ENCODE measurements at places on chromosomes 11 and 22. TPM values are rescaled to one million over a fixed set of nuclear protein-coding genes. Genes with fewer than 3 reads are reported as not detected.

DNA sequence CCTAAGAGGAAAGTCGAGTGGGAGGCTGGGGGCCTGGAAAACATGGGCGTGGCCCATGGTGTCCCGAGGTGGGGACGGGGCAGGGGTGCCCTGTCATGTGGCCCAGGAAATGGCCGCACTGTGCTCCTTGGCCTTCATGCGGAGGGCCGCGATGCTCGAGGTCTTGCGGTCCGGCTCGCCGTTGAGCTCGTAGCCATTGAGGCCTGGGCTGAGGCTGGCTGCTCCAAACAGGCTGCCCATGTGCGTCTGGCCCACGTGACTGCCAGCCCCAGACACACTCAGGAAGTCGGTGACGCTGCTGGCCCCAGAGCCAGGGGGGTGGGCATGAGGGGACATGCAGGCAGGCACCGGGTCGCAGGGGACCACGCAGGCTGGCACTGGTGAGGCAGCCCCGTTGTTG lies 45.2 kb downstream of the ALX4 start:
- no peak overlapping the region for H3K27ac ChIP-seq
- H3K36me3 ChIP-seq: no peaks in the 10 kb centered on the region
- H3K4me3 ChIP-seq: no peak overlapping the region
- H3K4me1 ChIP-seq: no peaks in the 10 kb centered on the region
- H3K27me3 ChIP-seq: no peaks in the 10 kb centered on the region

The RIMBP3C gene
- total RNA-seq: not detected

GRCh38 chr11:15569305-15570025 lies 454.7 kb downstream of the INSC start:
- H3K4me1 ChIP-seq: peaks cover 19% of the 10 kb centered on the region
- H3K36me3 ChIP-seq: no peaks in the 10 kb centered on the region
- peak; percentile 44 for DNase-seq
- H3K4me3 ChIP-seq: no peak overlapping the region
- H3K27ac ChIP-seq: no peak overlapping the region

GRCh38 chr22:18012531-18012930 lies 11.8 kb downstream of the MICAL3 start:
- DNase-seq: no peak
- no peaks in the 10 kb centered on the region for H3K27me3 ChIP-seq
- H3K4me1 ChIP-seq: no peaks in the 10 kb centered on the region
- no peak overlapping the region for H3K27ac ChIP-seq
- H3K4me3 ChIP-seq: no peak overlapping the region

The UBQLNL gene
- total RNA-seq: not detected

DNA sequence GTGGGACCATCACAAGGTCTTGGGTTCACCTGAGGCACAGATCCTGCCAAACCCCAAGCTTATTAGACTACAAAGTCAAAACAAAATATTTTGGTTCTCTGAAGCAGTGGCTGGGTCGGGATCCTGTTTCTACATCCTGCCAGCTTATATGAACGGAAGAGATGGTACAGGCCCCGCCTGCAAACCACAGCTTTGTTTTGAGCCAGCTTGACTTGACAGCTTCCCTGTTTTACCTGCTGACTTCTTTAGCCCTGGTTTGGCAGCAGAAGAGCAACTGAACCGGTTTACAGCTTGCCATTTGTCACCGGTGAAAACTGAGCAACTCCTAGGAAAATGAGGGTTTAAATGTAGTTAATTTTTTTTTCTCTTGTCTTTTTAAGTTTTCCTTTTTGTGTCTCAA lies 11.4 kb downstream of the PACS1 start:
- no peak overlapping the region for H3K27ac ChIP-seq
- peak; percentile 43 for DNase-seq
- peak overlapping the region; percentile 30 for H3K4me3 ChIP-seq
- no peaks in the 10 kb centered on the region for H3K27me3 ChIP-seq

DNA sequence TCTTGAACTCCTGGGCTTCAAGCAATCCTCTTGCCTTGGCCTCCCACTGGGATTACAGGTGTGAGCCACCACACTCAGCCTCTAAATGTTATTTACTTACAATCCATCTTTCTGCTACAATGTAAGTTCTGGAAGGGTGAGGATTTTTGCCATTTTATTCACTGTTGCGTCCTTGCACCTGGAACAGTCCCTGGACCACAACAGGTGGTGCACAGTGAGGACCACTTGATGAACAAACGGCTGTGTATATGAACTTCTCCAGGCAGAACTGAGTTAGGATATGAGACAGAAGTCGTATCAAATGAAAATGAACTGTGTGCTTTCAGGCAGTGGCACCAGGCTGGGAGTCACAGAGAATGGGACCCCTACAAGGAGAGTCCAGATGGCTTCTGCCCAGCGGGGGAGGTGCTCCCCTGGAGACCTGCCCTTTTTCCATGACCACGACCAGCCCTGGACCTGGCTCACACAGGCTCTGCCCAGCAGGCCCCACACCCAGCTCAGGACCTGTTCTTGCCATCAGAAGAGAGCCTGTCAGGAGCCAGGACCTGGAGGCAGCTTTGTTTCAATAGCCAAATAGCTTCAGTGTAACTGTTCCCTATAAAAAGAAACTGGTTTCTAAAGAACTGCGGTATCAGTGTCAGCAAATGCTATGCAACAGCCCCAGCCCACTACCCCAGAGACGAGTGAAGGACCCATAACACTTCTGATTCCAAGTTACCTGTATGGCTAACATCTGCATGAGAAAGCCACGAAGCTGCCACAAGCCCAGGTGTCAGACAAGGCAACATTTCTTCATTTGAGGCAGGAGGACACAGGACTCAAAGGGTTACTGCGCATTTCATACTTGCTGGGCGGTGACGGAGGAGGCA lies 104.9 kb downstream of the MICAL3 start:
- peak overlapping the region; percentile 96 for H3K27ac ChIP-seq
- H3K4me3 ChIP-seq: peak overlapping the region; percentile 34
- H3K27me3 ChIP-seq: no peaks in the 10 kb centered on the region
- H3K4me1 ChIP-seq: peaks cover 46% of the 10 kb centered on the region

DNA sequence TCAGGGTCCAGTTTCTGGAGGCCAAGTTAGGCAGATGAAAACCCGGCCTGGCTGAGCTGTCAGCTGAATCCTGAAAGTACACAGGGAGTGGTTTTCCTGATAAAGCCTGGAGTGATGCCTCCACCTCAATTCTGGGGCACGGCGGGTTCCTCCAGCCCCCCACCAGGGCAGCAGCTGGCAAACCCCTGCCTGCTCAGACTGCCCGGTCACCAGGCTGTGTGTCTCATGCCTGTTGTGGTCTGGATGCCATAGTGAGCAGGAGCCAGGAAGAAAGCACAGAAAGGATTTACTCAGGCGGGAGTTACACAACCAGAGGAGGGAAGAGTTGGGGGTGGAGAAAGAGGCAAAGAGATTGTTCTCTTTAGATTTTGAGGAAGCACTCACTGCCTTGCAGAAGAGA lies 119.9 kb upstream of the RASSF10 start:
- no peaks in the 10 kb centered on the region for H3K27me3 ChIP-seq
- no peak overlapping the region for H3K4me3 ChIP-seq
- H3K36me3 ChIP-seq: peaks cover 22% of the 10 kb centered on the region

GRCh38 chr11:18332302-18332701 lies 9.9 kb downstream of the GTF2H1 start:
- no peak overlapping the region for H3K27ac ChIP-seq
- no peak for DNase-seq
- H3K36me3 ChIP-seq: peaks cover 71% of the 10 kb centered on the region
- H3K4me1 ChIP-seq: no peaks in the 10 kb centered on the region
- no peak overlapping the region for H3K4me3 ChIP-seq

The MYO7A gene
- total RNA-seq: 2.3 TPM

- DNase-seq: no peak
- no peaks in the 10 kb centered on the region for H3K4me1 ChIP-seq
- no peaks in the 10 kb centered on the region for H3K36me3 ChIP-seq
Observed at GRCh38 chr22:27834364-27835185, 33.0 kb upstream of the MN1 start.

GRCh38 chr11:131827430-131827829 lies 457.0 kb downstream of the NTM start:
- H3K36me3 ChIP-seq: no peaks in the 10 kb centered on the region
- no peak overlapping the region for H3K4me3 ChIP-seq
- H3K27ac ChIP-seq: no peak overlapping the region

The PLEKHA7 gene
- total RNA-seq: 16.6 TPM

- H3K27ac ChIP-seq: peak overlapping the region; percentile 92
- H3K36me3 ChIP-seq: no peaks in the 10 kb centered on the region
- no peak for DNase-seq
- H3K27me3 ChIP-seq: peaks cover 8% of the 10 kb centered on the region
Observed at GRCh38 chr22:22721681-22722354, 77.4 kb downstream of the GGTLC2 start.

The FXYD2 gene
- total RNA-seq: 1.7 TPM

DNA sequence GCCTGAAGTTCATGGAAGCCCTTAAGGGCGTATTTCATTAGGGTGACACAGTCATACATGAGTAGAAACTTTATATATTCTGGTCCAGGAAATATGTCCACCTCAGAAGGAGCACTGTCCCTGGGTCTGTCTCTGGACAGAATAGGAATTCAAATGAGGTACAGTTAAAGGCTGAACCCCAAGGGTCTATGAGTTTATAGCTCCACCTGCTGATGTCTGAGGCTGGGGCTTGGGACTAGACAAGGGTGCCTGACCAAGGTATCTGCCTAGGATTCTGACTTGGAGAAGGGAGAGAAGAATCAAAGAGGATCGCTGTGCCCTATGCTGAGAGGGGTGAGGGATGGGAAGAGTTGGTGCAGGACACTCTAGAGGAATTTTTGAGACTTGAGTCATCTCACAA lies 14.9 kb downstream of the HEPHL1 start:
- H3K4me3 ChIP-seq: no peak overlapping the region
- no peaks in the 10 kb centered on the region for H3K27me3 ChIP-seq
- no peaks in the 10 kb centered on the region for H3K4me1 ChIP-seq
- DNase-seq: no peak
- H3K36me3 ChIP-seq: no peaks in the 10 kb centered on the region

GRCh38 chr11:32176223-32176934 lies 85.5 kb downstream of the RCN1 start:
- H3K27ac ChIP-seq: no peak overlapping the region
- no peak overlapping the region for H3K4me3 ChIP-seq
- peaks cover 8% of the 10 kb centered on the region for H3K4me1 ChIP-seq
- peak; percentile 64 for DNase-seq
- H3K27me3 ChIP-seq: no peaks in the 10 kb centered on the region

- peak overlapping the region; percentile 96 for H3K27ac ChIP-seq
- H3K27me3 ChIP-seq: no peaks in the 10 kb centered on the region
- peak; percentile 18 for DNase-seq
- H3K36me3 ChIP-seq: no peaks in the 10 kb centered on the region
- peak overlapping the region; percentile 95 for H3K4me3 ChIP-seq
- peaks cover 5% of the 10 kb centered on the region for H3K4me1 ChIP-seq
Observed at GRCh38 chr11:59754494-59754858, 700 bp upstream of the STX3 start.

GRCh38 chr22:19844377-19845053 lies 10.2 kb downstream of the GNB1L start:
- no peak overlapping the region for H3K4me3 ChIP-seq
- H3K4me1 ChIP-seq: peaks cover 22% of the 10 kb centered on the region
- no peaks in the 10 kb centered on the region for H3K36me3 ChIP-seq
- H3K27ac ChIP-seq: peak overlapping the region; percentile 9
